Stimulated activated CD8-positive, alpha-beta memory T cell treated with anti-CD3 and anti-CD28 coated beads, Interleukin-12 subunit alpha, Interleukin-12 subunit beta, amount 100 ng/mL, for 4 hours (primary cell): ENCODE measurements at places on chromosomes 5 and 9.

- DNase-seq: no peak
Measured at GRCh38 chr5:34447424-34447823, 208.7 kb upstream of the RAI14 start.

DNA sequence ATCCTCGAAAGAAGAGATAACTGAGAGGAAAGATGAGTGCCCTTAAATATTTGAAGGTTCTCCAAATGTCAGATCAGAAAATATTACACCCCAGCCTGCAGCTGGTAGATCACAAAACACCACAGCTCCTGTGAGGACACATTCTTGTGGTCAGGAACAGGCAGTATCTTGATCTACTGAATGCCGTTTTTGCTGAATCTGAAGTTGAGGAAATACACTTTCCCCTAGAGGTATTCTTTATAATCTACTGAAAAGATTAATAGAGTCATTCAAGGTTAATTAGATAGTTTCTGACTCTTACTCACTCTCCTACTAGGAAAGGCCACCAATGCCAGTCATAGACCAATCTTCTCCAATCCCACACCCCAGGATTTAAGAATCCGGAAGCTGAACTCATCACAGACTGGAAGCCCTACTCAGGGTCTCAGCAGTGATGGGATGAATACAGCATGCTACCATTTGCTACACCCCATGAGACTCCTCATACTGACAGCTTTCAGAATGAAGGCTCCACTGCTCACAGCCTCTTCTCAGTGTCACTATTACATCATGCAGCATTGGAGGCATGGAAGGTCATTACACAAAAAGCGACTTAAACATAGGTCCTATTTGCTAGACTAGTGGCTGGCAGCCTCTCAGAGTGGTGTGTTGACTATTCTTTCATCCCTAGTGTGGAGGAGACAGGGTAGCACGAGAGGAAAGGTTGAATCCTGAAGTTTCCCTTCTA, 143.9 kb upstream of the SLC1A3 start:
- DNase-seq: no peak

GRCh38 chr5:145161391-145161790, 673.8 kb downstream of the PRELID2 start:
- no peak for DNase-seq

DNA sequence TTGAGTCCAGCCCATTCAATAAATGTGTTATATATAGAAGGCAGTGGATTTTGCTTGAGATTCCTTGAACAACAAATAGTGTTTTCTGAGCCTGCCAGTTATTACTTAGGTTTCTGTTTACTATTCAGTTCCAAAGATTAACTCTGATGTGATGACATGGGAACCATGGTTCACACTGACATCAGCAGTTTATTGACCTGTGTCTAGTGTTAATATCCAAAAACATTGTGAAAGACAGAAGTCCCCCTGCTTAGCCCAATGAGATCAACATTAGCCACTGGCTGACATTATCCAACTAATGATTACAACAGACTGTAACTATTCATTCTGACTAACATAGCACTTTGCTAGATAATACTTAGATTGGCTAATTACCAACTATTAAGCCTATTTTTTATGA, 14.9 kb downstream of the APBA1 start:
- no peak for DNase-seq

GRCh38 chr5:91670122-91670521, 287.0 kb upstream of the ARRDC3 start:
- no peak for DNase-seq

DNA sequence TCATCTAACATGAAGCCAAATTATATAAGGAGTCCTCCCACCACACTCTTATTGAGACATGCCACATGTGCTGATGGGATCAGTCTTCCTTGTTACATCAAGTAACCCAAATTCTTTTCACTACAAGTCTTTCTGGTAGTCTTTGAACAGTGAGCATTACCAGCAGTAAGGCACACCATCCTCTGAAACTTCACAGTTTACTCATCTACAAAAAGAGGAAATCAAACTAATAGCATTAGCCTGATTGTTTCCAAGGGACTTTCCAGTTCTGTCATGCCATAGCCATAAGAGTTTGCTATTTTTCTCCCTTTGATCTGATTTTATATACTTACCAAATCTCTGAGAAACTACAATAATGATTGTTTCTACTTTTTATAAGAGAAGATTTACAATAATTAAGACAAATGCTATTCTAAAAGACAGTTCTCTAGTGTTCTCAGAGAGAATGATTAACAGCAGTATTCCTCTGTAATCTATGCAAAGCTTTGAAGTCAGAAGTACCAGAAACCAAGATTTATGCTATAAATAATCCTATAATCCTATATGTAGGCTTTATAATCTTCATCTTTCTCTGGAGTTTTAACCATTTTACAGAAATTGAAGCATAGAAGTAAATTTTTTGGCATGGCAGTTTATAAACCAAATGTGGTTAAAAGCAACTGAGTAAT, 166.2 kb upstream of the ACO1 start:
- DNase-seq: no peak

DNA sequence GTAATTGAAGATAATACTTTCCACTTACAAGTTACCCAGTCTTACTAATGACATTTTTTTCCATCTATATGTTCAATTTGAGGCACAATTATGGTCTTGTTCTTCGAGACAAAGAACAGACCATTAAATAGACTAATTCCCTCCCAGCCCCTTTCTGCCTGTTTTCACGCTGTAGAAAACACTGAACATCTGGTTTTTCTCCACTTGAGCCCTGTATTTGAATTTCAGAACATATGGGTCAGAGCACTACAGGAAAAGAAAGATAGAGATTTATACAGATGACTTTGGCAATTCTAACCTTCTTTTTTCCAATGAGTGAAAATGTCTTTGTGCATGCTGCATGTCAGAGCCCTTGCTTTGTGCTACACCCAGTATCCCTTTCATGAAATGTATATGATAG, 506.9 kb downstream of the LRRC70 start:
- DNase-seq: no peak

GRCh38 chr5:31096238-31096865, 97.1 kb upstream of the CDH6 start:
- no peak for DNase-seq

GRCh38 chr9:83307066-83307724, 231.0 kb downstream of the FRMD3 start:
- no peak for DNase-seq

DNA sequence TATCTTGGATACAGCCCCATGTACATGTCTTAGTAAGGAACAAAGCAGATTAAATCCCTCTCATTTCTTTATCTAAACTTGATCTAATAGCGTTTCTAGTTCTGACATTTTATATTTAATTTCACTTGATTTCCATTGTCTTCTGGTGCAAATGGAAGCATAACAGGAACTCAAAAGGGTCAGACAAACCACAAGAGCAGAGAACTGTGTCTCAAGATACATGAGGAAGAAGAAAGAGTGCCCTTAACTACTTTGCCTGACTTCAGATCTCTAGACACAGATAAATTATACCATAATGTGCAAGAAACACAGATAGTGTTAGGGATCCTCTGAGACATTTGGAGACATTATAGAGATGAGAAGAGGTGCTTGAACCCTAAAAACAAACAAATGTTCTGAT, 20.7 kb upstream of the STX17 start:
- no peak for DNase-seq

DNA sequence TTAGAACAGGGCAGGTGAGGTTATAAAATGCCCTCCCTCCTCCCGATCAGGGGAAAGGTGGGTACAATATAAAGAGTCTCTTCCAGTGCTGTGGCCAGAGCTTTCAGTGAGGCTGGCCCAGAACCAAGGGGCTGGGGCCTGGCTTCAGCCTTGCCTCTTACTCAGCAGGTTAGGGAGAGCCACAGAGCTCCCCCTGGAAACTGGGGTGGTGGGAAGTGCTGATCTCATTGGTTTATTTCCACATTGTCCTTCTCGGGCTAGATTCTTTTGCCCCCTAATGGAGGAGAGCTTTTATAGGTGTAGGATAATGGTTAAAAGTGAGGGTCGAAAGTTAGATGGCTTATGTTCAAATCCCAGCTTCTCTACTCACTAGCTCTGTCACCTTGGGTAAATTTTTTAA, 186.7 kb upstream of the TBC1D2 start:
- no peak for DNase-seq

- DNase-seq: no peak
Measured at GRCh38 chr5:81213070-81213469, 20.1 kb upstream of the CKMT2 start.
